ENCODE measurements at places on chromosomes 6 and 20.

GRCh38 chr6:128569732-128570679 is 49.6 kb upstream of the PTPRK start:
- no peak for DNase-seq

DNA sequence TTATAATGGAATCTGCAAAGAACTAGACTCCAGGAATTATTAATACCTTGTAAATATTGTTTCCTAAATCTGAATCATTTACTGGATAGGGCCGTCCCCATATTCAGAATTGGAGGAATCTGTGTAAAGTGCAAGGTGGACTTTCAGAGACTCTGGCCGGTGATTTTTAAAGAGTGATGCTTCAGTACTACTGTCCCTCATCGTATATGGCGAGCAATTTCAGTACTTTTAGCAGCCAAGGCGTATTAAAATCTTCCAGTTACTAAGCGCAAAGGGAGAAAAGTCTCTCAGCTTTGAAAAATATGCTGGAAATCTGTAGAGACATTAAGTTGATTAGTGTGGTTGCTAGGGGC is 483 bp downstream of the SMIM26 start:
- DNase-seq: no peak

GRCh38 chr20:11124849-11125505 is 451.2 kb upstream of the JAG1 start:
- DNase-seq: no peak

- no peak for DNase-seq
Measured at GRCh38 chr20:63448031-63448430, 24.4 kb downstream of the KCNQ2 start.

GRCh38 chr6:110137924-110138887 is 41.3 kb downstream of the WASF1 start:
- no peak for DNase-seq

GRCh38 chr6:111841822-111842221 is 31.4 kb downstream of the FYN start:
- DNase-seq: peak; percentile 32

- no peak for DNase-seq
Measured at GRCh38 chr6:39193201-39193791, 36.0 kb downstream of the KCNK5 start.

DNA sequence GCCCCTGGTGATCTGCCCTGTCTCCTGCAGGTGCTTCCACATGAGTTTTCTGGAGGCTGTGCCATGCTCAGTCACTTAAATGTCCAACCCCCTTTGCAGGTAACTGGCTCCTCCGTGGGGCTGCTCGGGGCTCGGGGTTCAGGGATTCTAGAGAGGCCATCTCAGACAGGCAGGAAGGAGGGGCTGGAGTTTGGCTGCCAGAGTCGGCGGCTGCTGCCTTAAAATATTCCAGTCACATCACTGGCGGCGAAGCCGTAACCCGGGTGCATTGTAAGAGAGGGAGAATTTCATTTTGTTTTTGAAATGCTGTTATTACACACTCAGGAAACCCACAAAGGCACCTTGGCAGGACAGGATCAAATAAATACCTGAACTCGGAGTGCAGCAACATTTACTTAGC is 212.9 kb upstream of the PMEPA1 start:
- no peak for DNase-seq

DNA sequence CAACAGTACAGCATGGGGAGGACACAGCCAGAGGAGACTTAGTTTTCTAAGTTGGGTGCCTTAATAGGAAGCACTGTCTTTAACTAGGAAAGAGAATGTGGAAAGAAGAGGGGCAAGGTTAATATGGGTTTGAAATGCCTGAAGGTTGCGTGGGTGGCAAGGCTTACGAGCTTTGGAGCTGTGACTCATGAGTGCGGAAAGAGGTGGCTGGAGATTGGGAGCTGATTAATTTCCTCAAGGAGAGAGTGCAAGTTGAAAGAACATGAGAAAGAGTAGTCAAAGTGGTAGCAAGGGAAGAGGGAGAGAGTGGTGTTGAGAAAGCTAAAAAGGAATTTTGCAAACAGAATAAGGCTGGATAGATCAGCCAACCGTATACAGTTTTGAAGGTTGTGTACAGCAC is 315.1 kb upstream of the PRND start:
- DNase-seq: no peak
